ENCODE measurements at places on chromosomes 12 and 14. TPM values are rescaled to one million over a fixed set of nuclear protein-coding genes. Genes with fewer than 3 reads are reported as not detected.

DNA sequence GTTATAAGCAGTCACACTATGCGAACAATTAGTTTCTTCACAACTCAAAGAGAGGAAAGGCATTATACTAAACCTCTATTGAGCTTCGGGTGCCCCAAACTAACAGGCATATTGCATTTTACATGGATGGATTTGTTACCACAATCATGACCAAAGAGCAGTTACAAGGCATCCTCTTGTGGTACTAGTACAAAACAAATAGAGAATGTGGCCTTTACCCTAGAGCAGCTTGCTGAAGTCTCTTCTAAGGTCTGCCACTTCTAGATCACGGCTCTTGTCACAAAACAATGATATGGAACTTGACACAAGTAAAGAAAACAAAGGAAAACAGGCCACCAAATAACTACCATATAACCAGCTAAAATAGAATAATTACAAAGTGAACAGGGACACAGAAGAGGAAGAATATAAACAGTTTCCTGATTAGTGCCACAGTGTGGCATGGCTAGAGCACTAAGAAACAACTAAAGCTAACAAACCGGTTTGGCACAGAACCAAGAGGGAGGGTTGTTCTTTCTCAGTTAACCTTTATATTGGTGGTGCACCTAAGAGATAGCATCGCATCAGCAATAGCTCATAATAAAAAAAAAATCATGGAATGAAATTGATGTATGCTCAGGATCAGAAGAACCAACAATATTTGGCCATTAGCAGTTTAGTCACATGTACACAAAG is 209.7 kb upstream of the ATP2B1 start:
- DNase-seq = no peak

DNA sequence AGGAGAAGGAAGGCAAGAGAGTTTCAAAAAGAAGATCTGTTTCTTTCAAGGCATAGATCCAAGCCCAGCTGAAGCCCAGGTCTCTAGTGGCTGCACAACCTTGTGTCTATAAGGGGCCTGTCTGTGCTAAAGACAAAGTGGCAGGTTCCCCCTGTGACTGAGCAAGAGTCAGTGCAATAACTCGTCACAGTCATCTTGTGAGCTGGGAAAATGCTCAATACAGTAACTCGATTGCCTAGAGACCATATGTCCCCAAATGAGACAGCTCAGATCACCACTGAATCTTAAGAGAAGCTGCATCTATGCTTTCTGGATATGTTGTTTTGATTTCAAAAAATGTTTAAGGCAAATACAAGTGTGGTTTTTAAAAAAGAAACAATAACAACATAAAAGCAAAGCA is 24.2 kb downstream of the ST8SIA1 start:
- DNase-seq = no peak

DNA sequence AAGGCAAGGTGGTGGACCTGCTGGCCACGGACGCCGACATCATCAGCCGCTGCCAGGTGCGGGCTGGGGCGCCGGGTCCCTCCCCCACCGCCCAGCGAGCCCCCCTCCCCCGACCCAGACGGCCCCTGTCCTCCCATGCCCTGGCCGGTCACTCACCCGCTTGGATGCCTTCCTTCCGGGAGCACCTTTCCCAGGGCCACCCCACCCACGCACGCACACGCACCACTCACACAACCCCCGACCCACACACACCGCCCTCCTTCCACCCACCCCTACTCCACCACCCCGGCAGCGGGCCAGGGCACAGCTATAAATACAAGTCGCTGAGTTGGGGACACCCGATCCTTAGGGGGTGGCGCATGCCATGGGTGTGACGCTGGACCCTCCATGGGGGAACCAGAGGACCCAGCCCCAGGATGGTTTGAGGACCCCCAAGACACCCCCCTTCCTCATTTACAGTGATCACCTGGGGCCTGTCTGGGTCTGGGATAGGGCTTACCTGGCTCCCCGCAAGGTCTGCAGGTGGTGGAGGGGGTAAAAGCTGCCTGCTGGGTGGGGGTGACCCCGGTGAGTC is 465 bp downstream of the ADSS1 start:
- DNase-seq = no peak

GRCh38 chr14:69351385-69351784 is 46.7 kb downstream of the ERH start:
- DNase-seq = no peak

Gene SIX4
- polyA plus RNA-seq = 6.7 TPM

Gene ULK1
- polyA plus RNA-seq = 29.2 TPM

Gene SMIM41
- polyA plus RNA-seq = 0.34 TPM

Gene DGLUCY
- 66.2 TPM for polyA plus RNA-seq

Data from right renal pelvis (tissue), 4 donors.